ENCODE measurements at places on chromosomes 7 and 10.

GRCh38 chr10:84138478-84139125 is 707 bp upstream of the GHITM start:
- peak; percentile 74 for DNase-seq

- DNase-seq = no peak
Observed at GRCh38 chr10:30411263-30411662, 22.7 kb upstream of the MAP3K8 start.

DNA sequence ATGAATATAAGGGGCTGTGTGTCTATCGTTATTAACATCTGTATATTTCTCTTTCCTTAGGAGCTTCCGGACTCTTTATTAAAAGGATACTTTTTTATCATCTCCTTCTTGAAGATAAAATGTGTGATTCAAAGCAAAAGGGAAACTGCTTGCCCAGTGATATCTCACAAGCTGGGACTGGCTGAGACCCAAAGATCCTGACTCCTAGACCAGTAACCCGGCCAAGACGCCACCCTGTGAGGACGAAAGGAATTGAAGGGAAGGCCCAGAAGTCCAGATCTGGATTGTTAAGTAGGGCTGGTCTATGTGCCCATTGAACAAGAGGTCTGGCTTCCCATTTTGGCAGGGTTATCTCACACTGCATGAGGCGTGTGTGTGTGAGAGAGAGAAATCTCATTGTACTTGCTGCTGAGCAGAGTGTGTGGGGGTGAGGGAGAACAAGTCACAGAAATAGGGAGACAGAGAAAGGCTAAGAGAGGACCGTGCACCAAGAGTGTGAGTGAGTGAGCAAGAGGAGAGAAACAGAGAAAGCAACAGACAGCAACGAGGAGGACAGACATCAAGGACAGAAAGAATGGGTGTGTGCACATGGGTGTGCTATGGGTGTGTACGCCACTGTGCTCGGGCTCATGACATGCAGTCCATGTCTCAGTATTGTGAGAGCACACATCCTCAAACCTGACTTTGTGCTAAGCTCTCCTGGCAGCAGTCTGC is 75.4 kb downstream of the PLXNA4 start:
- no peak for DNase-seq

DNA sequence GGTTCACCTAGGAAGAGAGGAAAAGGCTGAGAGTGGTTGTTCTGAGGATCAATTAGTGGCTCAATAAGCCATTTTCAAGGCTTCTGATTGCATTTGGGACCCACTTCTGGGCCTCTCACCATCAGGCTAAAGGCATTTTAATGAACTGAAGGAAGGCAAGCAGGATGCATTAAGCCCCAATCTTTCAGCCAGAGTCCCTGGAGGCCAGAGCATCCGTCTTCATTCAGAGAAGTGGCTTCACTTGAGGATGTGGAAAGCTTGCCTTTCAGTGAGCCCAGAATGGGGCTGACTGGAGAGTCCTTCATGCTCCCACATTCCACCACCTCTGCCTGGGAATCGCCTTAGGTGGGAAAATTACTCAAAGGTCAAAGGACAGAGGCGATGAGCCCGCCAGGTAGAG is 41.8 kb downstream of the COL17A1 start:
- no peak for DNase-seq

- DNase-seq = no peak
Observed at GRCh38 chr7:50860174-50860573, 77.5 kb upstream of the GRB10 start.

DNA sequence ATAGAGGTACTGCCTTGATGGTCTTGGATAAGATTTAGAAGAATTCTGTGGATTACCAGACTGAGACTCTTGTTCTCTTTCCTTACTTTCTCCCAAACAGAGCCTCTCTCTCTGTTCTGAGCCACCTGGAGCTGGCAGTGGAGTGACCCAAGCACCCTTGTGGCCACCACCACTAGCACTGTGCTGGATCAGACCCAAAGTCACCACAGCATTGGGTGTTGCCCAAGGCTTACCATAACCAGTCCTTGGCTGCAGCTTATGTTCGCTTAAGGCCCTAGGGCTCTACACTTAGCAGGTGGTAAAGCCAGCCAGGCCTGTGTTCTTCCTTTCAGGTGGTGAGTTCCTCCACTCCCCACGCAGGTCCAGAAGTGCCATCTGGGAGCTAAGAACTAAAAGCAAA is 79.8 kb downstream of the SEM1 start:
- DNase-seq = no peak

- no peak for DNase-seq
Observed at GRCh38 chr10:48768144-48768766, 83.6 kb downstream of the WDFY4 start.

GRCh38 chr10:103921750-103922195 is 3.8 kb upstream of the STN1 start:
- DNase-seq = no peak

DNA sequence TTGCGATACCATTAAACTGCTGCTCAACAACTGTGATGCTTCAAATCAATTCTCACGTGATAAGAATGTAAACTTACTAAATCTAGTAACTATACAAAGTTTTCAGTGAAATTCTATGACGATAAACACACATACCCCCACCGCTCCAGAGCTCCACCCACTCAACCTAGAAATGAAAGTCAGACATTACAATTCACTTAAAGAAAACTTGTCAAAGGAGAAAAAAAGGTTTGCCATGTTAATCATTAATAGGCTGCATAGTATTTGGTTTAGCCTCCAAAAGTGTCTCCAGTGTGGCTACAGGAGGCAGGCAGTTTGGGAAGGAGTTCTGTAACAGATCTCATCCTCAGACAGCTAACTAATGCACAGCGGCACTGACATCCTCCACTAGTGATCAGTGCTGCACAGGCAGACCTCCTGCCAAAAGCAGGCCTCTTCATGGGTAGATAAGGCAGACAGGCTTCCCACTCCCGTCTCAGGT is 3.1 kb downstream of the HERPUD2 start:
- DNase-seq = no peak

- DNase-seq = no peak
Observed at GRCh38 chr7:82194016-82194643, 249.4 kb downstream of the CACNA2D1 start.

GRCh38 chr10:14010101-14010558 is 320.6 kb downstream of the FRMD4A start:
- no peak for DNase-seq

GRCh38 chr7:29132980-29133379 is 13.4 kb downstream of the CPVL start:
- DNase-seq = no peak

DNA sequence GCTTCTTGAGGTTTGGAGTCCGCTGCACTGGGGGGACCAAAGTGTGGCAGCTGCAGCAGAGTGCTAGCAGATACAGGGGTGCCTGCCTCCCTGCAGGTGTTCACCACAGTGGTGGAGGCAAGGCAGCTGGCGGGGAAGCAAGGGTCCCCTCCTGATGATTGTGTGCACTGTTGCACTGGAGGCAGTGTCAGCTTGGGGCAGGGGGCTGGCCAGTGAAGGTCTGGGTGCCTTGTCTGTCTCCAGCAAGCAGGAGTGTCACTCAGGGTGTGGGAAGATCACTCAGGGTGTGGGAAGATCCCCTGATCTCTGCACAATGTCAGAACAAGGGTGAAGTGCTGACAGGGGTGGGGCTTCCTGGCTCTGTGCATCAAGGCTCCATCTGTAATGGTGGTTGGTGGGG is 36.3 kb upstream of the PPP1R3A start:
- no peak for DNase-seq

- DNase-seq = no peak
Observed at GRCh38 chr7:73519867-73520672, 2.0 kb downstream of the BAZ1B start.

GRCh38 chr7:99120916-99121315 is 23.0 kb downstream of the SMURF1 start:
- no peak for DNase-seq

- DNase-seq = peak; percentile 61
Observed at GRCh38 chr10:46541017-46541661, 15.3 kb downstream of the GPRIN2 start.

DNA sequence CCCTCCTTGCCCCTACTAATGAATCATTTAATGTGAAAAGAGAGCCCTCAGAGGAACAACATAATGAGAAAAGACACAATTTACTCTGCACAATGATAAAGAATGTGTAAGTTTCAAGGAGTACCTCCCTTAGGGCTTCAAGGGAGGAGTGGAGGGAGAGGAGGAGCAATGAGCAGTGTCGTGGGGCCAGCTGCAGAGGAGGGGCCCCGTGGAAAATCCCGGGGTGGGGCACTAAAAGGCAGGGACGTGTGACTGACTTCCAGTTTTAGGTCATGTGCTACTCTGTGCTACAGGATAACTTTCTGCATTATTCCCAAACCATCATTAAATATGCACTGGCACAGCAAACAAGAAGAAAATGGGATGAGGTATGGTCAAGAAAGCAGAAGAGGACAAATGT is 108.1 kb downstream of the ANLN start:
- no peak for DNase-seq

DNA sequence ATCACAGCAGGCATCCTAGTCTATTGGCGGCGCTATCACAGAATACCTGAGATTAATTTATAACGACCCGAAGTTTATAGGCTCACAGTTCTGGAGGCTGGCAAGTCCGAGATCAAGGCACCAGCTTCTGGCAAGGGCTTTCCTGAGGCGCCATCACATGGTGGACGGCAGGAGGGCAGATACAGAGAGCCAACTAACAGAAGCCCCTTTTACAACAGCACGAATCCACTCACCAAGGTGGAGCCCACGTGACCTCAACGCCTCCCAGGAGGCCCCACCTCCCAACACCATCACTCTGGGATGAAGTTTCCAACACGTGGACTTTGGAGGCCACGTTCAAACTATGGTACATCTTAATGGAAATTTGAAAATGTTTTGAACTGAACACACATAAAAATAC is 255.3 kb downstream of the ELFN1 start:
- DNase-seq = no peak

DNA sequence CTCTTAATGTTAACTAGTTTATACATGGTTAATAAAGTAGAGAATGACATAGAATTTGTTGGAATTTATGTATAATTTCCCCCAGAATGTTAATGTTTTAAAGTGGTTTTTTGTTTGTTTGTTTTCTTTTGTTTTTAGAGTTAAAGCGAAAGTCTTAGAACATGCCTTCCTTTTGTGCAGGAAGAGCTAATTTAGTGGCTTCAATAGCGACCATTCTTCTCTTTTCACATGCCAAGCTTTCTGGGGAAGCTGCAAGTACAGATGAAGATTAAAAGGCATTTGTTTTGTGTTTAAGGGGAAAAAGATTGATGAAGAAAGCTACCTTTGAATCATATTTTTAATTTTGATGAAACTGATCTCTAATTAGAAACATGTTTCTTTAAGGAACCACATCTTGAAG is 256.3 kb upstream of the CSTF2T start:
- DNase-seq = no peak

DNA sequence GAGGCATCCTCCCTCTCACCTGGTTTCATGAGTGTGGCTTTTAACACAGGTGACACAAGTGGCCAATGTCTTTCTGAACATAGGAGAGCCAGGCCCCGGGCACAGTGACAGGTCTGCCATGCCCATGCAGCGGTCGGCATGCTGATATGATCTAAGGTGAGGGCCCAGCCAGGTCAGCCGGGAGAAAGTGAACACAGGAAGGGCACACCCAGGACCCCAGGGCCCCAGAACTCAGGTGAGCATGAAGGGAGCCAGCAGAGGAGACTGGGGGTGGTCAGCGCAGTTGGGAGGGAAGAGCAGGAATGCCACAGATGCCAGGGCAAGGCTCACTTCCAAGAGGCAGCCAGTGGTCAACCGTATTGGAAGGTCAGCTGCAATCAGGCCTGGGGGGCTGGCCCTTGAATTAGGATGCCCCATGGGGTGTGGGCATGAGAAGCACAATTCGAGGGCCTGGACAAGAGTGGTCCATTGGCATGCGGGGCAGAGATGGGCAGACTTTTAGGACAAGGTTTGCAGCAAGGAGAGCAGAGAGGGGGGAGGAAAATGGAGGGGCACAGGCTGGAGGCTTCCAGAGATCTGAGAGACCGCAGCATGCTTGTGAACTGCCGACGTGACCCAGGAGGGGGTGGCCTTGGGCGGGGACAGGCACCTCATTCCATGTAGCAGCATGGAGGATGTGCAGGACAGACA is 3.9 kb upstream of the INPP5A start:
- DNase-seq = no peak

DNA sequence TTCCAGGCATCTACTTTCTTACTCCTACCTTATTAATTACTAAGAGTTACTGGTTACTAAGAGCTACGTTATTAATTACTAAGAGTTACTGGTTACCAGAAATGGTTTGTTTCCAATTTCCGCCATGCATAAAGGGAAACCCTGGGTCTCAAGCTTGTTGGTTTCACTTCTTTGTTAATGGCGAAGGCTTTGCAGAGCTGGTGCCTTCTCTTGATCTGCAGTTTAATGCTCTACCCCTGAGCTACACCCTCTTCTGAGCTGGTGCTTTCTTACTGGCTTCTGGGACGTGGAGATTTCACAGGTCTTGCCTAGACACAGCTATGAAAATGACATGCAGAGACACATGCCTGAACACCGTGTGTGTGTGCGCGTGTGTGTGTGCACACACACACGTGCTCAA is 560 bp downstream of the CPA4 start:
- DNase-seq = no peak

GRCh38 chr10:70228491-70228890 is 4.7 kb downstream of the PPA1 start:
- no peak for DNase-seq

GRCh38 chr7:72321637-72322036 is 90.5 kb downstream of the CALN1 start:
- no peak for DNase-seq

GRCh38 chr7:102425639-102426267 is 7.6 kb upstream of the ORAI2 start:
- DNase-seq = peak; percentile 89

DNA sequence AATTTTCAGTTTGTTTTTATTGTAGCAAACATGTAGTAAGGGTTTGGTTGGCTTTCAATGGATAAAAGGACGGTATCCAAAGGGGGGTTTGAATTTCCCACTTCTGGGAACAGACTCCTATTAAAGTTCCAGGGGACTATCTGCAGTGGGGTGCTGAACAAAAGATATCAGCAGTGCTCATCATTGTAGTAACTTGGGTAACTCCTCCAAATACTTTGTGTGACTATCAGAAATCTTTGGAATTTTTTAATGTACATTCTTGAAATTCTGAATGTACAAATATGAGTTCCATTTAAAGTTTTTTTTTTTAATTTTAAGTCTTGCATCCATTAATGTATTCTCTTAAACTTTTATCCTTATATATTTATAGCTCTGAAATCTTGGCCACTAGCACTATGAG is 42.1 kb downstream of the CYP51A1 start:
- no peak for DNase-seq

GRCh38 chr10:36671607-36672006 is 453.8 kb upstream of the ANKRD30A start:
- DNase-seq = no peak

DNA sequence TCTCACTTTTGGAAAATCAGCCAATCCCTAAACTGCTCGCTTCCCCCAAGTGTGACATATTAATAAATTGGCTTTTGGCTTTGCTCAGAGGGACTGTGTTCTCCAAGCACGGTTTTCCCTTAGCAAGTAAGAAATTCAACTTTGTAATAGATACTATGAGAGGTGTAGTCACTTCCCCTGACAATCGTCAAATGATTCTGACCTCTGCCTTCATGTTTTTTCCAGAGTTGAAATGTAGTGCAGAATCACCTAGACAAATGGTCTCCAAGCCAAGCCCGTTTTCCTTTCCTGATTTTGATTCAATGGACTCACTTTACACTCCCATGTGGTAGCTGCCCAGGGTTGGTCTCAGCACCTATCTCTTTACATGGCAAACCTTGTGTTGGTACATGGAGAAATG is 99.1 kb downstream of the ARL4A start:
- DNase-seq = no peak

Measured in activated CD8-positive, alpha-beta memory T cell treated with anti-CD3 and anti-CD28 coated beads, Interleukin-2, amount 50 U/mL, for 48 hours (primary cell).